Neuronal stem cell (in vitro differentiated cells): ENCODE measurements at places on chromosomes 4 and X.

GRCh38 chr4:135927651-135928050 lies 1604.6 kb downstream of the PCDH18 start:
- DNase-seq, result no peak

- DNase-seq, result no peak
These were observed 255.1 kb upstream of the GPRIN3 start for GRCh38 chr4:89562746-89563145.

DNA sequence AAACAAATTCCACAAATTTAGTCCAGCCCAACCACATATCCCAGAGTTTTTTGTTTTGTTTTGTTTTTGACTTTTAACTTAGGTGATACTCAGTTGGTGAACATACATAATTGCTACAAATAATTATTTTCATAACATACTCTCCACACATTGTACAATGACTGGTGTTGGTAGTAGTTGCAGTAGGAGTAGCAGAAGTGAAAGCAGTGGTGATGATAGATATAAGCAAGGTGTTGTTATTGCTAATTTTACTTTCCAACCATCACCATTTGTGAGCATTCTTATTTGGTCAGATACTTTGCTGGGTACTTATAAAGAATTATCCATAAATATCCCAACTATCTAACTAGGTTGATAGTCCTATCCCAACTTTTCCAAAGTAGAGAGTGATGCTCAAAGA lies 47.3 kb downstream of the ARHGAP24 start:
- no peak for DNase-seq

GRCh38 chr4:15510961-15511360 lies 41.3 kb downstream of the CC2D2A start:
- DNase-seq, result no peak

DNA sequence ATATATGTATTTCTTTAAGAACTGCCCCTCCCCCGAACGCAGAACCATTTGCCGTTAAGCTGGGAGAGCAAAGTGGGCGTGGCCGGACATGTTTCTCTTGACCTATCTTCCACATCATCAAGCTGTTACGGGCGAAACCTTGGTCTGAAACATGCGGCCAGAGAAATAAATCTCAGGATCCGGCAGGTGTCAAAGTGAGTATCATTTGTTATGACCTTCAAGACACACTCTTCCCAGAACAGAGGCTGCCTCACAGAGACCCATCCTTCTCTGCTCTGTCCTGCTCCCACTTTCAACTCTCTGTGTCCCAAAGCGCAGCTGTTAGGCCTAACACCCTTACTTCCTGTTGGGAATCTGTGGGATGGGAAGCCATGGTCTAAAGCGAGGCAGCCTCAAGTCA lies at the start of gene MAGEB18:
Gene MAGEB18, plus strand, starts transcription at position 70 of the 400 bp plus-strand sequence. CDS start 643 bp downstream, outside the sequence.
- DNase-seq, result no peak

DNA sequence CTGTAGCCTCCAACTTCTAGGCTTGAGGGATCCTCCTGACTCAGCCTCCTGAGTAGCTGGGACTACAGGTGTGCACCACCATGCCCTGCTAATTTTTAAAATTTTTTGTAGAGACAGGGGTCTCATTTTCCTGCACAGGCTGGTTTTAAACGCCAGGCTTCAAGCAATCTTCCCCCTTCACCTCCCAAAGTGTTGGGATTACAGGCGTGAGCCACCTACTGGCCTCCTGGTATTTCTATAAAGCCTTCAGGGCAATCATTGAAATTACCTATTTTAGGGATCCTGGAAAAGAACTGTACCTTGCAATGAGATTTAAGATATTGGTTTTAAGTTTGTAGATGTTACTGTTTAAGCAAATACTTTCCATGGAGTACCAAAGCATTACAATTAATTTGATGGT lies 13.5 kb upstream of the PLS3 start:
- no peak for DNase-seq

DNA sequence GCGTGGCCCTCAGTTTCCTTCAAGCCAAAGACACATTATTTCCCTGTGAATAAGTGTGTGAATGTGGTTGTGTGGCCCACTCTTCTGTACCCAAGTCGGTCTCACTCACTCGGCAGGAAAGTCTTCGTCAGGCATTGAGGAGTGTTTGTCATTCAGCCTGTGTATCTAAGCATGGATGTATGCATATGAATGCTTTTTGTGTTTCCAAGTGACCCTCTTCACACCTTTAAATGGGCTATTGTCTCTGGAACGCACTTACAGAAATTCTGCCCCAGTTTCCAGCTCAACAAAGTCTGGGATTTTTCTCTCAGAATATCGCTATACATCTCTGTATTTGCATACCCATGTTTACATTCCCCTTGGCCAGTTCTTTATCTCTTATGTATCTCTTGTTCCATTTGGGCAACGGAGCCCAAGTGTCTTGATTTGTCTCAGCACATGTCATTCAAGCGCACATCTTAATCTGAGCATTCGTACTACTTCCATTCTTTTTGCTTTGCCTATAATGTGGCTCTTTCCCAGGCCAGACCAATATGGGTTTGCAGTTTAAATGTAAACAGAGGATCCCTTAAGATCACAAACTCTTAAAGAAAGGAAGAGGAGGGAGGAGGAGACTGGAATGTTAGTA lies 4.8 kb downstream of the BCOR start:
- DNase-seq, result no peak

GRCh38 chrX:123201720-123202119 lies 17.6 kb downstream of the GRIA3 start:
- no peak for DNase-seq

DNA sequence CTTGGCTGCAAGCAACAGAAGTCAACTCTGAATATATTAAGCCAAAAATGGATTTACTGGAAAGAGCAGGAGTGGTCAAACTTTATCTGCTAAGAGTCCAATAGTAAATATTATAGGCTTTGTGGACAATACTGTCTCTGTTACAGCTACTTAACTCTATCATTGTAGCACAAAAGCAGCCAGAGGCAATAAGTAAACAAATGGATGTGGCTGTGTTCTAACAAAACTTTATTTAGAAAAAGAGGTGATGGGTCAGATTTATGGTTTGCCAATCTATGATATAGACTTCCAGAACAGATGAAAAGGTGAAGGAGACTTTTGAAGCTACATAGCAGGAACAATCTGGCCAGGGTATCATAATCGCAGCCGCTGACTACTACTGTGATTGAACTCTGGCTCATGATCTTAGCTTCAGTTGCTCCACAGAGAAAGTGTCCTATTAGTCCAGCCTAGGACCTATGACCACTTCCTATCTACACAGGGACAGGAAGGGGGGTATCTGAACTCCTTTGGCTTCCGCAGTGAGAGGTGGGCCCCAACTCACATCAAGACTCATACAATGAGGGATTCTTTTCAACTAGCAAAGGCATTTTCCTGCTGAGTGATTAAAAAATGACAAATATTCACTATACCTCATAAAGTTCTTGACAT lies 154.9 kb downstream of the ATG4A start:
- DNase-seq, result no peak

GRCh38 chrX:144327495-144327894 lies 443.6 kb downstream of the UBE2NL start:
- no peak for DNase-seq

- DNase-seq, result no peak
These were observed 855.1 kb upstream of the INTU start for GRCh38 chr4:126777649-126778048.

GRCh38 chr4:21949073-21949457 lies 493 bp upstream of the KCNIP4 start:
- peak; percentile 14 for DNase-seq

DNA sequence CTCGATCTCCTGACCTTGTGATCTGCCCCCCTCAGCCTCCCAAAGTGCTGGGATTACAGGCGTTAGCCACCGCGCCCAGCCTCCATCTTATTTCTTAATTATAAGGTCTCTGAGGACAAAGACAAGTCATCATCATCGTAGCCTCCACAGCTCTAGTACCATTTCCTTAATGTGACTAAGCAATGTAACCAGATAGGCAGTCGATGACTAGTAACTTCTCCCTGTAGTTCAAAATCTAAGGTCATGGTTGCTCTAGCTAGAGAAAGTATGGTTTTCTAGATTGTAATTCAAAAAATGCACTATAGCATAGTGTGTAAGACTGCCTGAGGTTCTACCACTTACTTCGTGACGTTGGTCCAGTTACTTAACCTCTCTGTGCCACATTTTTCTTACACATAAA lies 6.9 kb downstream of the SLC39A8 start:
- DNase-seq, result no peak

GRCh38 chr4:188023682-188024081 lies 28.1 kb downstream of the ZFP42 start:
- no peak for DNase-seq
